Cortex of kidney (tissue), 1 donor: ENCODE measurements at places on chromosomes 2 and 18.

GRCh38 chr2:193806088-193806774 is 1611.5 kb upstream of the TMEFF2 start:
- no peak for DNase-seq

DNA sequence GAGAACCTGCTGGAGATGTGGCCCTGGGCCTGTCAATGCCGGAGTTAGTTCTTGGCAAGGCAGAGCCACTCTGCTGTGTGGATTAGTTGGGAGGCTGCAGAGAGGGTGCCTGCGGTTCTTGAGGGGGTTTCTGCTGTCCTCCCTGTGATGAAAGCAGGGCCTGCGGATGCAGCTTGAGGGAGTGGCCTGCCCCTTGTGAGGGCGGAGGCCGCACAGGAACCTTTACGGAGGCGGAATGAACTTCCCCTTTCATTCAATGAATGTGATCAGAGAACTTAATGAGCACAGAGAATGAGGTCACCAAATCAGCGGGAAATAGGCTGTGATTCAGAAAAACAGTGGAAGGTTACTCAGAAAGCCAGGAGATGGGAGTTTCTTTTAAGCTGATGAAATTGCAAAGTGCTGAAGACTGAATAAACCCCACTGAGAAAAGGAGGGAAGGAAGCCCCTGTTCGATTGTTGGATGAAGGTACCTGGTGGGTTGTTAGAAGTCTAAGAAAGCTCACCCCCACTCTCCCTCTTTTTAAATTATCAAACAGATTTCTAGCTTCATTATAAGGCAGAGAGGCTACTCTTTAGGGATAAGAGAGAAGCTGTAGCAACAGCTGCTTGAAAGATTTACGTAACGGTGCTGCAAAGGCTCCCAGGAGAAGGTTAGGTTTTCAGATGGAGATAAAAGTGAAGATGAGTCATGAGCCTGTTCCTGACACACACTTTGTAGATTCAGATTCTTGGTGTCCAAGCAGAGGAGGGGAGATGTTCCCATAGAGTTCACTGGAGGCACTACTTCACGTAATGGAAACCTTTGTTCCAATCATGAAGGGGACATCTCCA is 47.4 kb downstream of the VWA3B start:
- DNase-seq = no peak

DNA sequence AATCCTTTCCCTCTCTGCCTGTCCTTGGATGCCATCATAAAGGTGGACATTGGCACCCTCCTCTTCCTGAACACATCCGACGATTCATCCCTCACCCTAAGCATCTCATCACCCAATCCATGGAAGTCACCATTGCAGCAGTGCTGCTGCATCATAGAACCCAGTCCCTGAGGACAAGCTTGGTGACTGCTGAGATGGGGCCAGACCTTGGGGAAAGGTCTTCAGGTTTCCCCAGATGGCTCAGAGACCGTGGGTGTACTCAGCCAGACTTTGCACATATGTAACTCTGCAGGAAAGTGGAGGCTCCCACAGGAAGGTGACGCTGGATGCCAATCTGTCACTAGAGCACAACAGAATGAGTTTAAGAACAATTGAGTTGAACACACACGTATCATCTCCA is 202.2 kb downstream of the SOX11 start:
- no peak for DNase-seq

- no peak for DNase-seq
Measured at GRCh38 chr2:60366135-60366712, 187.2 kb downstream of the BCL11A start.

DNA sequence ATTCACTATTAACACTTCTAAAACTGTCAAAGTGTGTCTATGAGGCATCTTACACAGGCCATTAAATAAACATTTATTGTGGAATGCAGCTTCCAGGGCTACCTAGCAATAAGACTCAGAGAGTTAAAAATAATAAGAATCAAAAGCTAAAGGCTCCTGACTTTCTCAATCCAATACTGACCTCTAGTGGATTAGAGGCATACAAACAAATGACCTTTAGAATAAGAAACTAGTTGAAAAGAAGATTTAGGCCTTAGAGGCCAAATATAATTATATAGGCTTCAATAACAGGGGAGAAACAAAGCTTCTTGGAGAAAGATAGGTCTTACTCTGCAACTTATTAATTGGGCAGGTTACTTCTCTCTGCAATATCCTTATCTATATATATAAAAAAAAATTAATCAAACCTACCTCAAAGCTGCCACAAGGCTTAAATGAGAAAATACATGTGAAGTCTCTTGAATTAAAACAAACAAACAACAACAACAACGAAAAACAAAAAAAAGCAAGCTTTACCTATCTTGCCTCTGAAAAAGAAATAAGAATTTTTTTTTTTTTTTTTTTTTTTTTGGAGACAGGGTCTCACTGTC is 246.1 kb downstream of the EXOC6B start:
- DNase-seq = no peak

GRCh38 chr2:240932001-240932723 is 26.0 kb downstream of the CROCC2 start:
- DNase-seq = no peak

DNA sequence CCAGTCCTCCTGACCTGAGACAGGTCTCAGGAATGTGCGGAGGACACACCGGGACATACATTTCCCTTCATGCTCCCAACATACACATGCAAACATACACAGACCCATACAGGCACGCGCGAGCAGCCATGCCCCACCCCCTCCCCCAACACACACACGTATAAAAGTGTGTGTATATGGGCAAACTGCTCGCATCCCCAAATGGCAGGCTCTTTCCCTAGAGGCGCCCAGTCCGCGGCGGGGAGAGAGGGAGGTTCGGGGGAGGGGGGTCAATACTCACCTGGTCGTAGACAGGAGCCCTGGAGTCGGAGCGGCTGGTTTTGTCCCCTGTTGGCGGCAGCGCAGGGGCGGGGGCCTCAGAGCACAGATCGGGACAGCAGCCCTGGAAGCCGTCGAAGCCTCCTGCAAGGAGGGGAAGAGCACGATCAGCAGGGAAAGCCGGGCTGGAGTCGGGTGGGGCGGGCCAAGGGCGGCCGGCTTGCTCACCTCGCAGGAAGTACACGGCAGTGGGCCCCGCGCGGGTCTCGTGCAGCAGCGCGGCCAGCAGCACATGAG is 682 bp downstream of the DUSP2 start:
- no peak for DNase-seq

DNA sequence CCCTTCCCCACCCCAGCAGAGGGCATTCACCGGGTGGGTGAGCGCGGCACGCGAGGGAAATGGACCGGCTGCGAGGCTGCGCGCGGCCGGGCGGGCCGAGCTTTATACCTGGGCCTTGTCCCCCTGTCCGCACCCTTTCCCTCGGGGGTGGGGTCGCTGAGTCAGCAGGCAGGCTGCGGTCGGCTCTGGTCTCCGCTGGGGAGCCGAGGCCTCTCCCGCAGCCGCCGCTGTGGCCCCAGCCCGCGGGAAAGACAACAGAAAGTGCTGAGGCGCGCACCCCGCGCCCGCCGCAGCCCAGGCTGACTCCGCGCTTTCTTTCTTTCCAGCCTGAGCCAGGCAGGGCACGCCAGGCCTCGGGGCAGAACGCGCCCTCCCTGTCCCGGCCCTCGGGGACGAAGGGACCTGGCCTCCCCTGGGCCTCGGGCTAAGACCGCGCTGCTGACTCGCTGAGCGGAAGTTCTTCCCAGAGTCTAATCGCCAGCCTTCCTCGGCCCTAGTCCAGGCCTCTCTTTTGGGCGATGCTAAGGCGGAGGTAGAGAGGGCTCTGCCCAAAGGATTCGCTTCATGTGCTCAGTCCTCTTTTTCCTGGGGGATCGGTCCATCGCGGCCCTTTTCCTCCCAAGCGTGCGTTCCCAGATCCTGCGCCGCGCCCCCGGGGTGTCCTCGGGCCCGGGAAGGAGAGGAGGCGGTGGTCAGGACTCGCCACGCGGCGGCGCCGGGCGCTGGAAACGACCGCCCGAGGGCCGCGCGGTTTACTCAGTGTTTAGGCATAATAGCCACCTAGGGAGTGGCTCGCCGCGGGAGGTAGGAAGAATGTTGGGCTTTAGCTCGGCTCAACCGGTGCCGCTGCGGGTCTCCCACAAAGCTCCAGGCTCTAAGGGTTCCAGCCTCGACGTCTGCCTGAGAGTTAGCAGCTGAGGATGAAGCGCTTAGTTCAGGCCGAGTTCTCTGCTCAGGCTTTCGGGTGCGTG is at the start of gene CRYBA2:
TSS of gene CRYBA2 (minus strand) at position 78 of the 971 bp plus-strand sequence. CDS start 246 bp downstream, outside the sequence.
- DNase-seq = no peak

- no peak for DNase-seq
Measured at GRCh38 chr2:2892378-2892777, 485.2 kb downstream of the EIPR1 start.

- DNase-seq = no peak
Measured at GRCh38 chr2:73283545-73284295, 558 bp downstream of the FBXO41 start.

DNA sequence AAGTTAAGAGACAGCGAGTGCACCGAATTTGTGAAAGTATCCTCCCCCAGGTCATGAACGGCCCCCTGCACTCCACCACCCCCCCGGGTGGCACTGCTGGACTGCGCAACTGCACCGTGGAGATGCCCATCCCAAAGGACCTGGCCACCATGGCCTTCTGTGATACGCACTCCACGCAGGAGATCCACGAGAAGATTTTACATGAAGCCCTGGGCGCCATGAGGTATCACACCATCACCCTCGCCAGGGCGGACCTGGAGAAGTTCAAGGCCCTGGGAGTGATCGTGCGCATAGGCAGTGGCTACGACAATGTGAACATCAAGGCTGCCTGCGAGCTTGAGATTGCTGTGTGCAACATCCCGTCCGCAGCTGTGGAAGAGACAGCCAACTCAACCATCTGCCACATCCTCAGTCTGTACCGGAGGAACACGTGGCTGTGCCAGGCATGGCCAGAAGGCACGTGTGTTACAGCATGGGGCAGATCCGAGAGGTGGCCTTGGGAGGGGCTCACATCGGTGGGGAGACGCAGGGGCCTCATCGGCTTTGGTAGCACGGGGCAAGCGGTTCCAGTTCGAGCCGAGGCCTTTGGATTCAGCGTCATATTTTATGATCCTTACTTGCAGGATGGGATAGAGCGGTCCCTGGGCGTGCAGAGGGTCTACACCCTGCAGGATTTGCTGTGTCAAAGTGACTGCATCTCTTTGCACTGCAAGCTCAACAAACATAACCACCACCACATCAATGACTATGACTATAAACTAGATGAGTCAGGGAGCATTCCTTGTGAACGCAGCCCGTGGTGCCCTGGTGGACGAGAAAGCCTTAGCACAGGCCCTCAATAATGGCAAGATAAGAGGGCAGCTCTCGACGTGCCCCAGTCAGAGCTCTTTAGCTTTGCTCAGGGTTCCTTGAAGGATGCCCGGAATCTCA is 290.8 kb upstream of the MC4R start:
- no peak for DNase-seq

DNA sequence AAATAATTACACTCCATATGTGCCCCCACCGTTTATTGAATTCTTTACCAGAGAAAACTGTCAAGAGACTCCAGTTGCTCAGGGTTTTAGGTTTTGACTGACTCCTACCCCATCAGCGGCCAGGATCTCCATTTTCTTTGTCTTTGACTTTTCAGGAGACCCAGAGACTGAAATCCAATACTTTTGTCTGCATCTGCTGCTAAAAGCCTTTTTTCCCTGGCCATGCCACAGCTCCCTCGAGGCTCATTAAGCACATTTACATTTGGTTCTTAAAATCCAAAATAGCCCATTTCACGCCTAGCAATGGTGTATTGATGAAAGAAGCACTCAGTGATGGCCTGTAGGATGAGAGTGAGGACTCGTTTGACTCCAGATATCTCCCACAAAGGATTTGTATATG is 332.6 kb upstream of the ACVR2A start:
- no peak for DNase-seq

DNA sequence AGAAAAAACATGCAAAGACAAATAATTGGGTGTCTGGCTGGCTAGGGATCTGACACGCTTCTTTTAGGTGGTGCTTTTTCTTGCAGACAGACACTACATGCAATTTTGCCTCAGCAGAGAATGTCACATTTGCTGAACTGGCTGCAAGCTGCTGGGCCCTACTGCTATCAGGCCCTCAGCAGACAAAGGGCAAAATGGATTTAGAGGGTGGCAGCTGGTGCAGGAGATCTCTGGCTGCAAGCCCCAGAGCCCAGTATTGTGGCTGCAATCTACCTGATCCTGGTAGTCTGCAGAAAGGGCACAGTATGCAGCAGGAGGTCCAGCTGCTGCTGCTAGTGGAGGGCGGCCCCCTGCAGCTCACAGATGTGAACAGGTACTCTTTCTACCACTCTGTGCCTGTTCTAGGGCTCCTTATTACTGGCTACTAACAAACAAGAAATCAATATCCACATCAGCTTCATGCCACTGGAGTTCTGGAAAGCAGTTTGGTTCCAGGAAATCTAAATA is 796.7 kb upstream of the CELF4 start:
- no peak for DNase-seq

DNA sequence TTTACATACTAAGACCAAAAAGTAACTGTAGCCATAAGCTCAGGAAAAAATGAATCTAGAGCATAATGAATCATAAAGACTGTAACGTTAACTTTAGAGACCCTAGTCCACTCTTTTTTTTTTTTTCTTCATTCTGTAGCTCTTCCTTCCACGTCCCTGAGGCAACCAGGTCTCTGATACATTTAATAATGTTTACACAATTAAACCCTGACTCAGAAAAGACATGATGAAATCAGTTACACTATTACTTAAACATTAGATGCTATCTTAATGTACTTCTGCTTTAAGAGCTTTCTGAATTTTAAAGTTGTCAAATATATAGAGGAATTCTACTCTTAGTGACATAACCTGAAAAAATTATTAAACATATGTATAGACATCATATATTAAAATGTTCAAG is 1121.5 kb upstream of the DDX18 start:
- DNase-seq = no peak

- no peak for DNase-seq
Measured at GRCh38 chr2:210818473-210818872, 262.1 kb downstream of the CPS1 start.

GRCh38 chr2:210477496-210477895 is 937 bp upstream of the LANCL1 start:
- DNase-seq = no peak

DNA sequence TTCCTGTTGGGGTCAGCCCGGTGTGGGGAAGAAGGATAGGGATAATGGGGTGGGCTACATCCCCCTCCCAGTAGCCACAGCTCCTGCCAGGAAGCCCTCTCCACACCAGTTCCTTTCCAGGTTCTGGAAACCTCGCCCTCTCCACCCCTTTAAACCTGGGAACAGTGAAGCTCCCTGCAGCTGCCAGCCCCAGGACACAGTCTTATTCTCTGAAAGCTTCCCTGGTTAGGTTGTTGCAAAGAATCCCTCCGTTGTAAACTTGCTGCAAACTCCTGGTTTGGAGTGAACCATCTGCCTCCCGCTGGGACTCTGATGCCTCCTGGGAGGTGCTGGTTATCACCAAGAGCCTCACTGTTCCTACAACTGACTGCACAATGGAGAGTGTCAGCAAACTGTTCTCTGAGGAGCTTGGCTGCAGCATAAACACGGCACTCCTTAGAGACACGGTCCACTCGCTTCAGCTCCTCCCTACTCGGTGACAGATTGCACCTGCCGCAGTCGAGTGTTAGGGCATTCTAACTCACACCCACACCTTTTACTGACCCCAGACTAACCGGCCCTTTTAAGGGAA is 261.8 kb upstream of the RAB6C start:
- DNase-seq = no peak
